ENCODE measurements at places on chromosomes 5 and 9.

- no peak for DNase-seq
Observed at GRCh38 chr5:135079760-135080159, 45.7 kb upstream of the PITX1 start.

DNA sequence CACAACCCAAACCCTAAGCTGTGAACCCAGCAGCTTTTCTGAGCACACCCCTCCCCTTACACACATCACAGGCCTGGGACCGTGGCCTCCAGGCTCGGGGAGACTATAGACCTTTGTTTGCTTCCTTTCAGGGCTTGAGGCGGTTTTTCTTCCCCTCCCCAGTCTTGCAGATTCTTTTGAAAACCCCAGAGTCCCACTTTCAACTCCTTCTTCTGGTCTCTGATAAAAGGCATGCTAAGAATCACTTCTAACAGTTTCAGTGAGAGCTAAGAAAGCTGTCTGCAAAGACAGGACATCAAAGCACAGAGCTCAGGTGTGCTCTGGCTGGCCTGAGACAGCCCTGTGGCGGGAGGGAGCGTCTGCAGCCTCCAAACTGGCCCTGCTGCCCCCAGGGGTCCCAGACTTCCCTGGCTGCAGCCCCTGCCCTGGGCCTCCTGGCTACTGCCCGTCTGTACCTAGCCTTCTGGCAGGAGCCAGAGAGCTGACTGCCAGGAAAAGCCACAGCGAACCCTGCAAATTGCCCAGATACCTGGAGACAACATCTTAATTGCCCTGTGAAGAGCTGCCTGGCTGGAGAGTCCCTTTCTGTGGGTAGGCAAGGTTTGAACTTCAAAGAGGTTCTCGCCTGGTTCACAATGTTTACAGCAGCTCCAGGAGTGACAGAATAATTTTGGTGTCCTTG lies 138.9 kb downstream of the GADD45G start:
- no peak for DNase-seq

- DNase-seq: no peak
Observed at GRCh38 chr5:68269820-68270219, 54.3 kb downstream of the PIK3R1 start.

DNA sequence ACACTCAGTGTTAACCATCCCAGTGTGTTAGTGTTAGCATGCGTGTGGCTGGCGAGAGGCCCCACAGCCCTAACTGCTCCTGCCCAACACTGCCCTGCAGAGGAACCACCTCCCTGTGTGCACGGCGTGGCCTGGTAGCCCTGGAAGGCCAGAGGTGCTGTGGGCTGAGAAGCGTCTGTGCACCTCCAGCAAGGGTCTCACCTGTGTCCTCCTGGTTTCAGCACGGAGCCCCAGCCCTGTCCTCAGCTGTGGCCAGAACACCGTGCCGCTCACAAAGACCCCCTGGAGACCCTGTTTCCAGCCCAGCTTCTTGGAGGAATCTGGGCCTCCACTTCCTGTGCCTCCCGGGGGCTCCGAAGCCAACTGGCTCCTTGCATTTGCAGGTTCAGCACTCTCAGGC lies 56.1 kb upstream of the NRARP start:
- no peak for DNase-seq

- no peak for DNase-seq
Observed at GRCh38 chr9:14246951-14247350, 67.0 kb downstream of the NFIB start.

DNA sequence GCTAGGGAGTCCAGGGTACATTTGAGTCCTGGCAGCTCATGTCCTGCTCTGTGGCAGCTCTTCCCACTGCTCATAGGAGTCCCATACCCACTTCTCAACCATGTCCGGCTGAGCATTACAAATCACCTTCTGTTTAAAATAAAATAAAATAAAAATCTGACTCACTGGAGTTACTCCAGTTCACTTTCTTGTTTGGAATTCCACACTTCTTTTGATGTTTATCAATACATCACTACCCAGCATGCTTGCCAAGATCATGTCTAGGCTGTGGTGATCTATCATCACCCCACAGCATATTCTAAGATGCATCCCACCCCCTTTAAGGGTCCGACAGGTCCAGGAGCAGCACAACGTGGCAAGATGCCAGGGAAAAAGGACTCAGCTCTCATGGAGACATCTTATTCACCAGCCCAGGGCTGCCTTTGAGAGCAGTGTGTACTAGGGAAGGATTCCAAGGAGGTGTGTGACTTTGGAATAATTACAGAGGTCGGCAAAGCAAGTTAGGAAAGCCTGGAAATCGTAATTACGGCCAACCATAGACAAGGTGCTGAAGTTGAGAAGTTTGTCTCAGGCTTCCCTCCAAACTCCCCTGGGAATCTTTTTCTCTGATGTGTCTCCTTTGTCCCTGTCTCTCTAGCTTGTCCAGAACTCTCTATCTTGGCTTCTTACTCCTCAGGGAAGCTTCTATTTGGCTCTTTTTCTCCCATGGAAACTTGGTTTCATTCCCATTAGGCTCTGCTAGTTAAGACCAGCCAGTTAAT lies 111.4 kb upstream of the SLC1A3 start:
- DNase-seq: peak; percentile 26

DNA sequence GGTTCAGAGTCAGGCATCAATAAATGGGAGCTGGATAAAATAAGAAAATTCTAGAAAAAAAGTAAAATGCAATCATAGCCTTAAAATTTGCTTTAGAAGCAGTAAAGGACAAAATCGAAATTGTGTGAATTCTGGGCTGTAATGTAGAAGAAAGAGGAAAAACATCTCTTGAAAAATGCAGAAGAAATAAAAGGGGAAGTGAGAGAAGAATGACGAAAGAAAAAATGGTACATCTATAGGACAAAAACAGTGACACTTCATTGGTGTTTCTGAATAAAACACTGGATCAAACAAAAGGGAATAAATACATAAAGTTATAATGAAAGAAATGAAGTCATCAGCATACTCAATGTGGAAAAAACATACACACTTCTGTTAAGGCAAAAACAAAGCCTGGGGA lies 642.3 kb downstream of the ACTL7B start:
- no peak for DNase-seq

DNA sequence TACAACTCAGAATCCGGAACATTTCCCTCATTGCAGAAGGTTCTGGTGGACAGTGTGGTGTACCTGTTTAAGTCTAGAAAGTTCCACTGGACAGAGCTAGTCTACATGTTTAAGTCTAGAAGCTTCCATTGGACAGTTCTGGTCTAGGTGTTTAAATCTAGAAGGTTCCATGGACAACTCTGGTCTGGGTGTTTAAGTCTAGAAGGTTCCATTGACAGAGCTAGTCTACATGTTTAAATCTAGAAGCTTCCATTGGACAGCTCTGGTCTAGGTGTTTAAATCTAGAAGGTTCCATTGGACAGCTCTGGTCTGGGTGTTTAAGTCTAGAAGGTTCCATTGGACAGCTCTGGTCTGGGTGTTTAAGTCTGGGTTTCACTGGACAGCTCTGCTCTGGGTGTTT lies 25.0 kb downstream of the CCDC187 start:
- no peak for DNase-seq

DNA sequence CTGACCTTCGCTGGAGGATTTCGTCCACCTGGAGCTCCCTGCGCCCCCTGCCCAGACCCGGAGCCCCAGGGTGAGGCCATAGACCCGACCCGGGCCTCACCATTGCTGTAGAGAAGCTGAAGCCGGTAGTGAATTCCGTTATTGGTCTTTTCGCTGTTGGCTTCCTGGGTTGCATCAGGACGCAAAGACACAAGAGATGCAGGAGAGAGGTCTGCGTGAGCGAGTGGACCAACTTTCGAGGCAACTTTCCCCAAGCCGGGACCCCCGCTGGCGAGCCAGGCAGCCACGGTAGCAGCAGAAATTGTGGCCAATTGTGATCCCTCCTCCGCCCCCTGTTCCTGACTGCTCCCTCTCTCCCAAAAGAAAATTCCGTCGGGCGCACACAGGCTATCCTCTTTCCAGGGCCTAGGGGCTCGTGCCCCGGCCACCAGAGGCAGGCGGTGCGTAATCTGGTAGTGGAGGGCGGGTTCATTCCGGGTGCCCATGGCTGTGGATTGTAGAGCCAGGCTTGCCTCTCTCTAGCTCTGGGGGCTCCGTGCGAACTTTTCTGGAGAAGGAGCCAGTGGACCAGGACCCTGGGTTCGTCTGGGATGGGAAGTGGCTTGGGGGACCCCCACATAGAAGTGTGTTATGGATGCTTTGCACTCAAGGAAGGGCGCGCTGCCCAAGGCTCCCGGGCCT lies 3.3 kb downstream of the EBF1 start:
- no peak for DNase-seq

GRCh38 chr5:9499498-9499876 lies 46.4 kb downstream of the SEMA5A start:
- no peak for DNase-seq

All from T47D (cell line).